ENCODE measurements at places on chromosomes 7 and 10.

- DNase-seq, result no peak
Observed at GRCh38 chr10:94138391-94138790, 144.7 kb downstream of the PLCE1 start.

- no peak for DNase-seq
Observed at GRCh38 chr10:16964576-16965343, 147.5 kb upstream of the RSU1 start.

GRCh38 chr7:96997512-96998032, 7.8 kb upstream of the DLX6 start:
- DNase-seq, result no peak

DNA sequence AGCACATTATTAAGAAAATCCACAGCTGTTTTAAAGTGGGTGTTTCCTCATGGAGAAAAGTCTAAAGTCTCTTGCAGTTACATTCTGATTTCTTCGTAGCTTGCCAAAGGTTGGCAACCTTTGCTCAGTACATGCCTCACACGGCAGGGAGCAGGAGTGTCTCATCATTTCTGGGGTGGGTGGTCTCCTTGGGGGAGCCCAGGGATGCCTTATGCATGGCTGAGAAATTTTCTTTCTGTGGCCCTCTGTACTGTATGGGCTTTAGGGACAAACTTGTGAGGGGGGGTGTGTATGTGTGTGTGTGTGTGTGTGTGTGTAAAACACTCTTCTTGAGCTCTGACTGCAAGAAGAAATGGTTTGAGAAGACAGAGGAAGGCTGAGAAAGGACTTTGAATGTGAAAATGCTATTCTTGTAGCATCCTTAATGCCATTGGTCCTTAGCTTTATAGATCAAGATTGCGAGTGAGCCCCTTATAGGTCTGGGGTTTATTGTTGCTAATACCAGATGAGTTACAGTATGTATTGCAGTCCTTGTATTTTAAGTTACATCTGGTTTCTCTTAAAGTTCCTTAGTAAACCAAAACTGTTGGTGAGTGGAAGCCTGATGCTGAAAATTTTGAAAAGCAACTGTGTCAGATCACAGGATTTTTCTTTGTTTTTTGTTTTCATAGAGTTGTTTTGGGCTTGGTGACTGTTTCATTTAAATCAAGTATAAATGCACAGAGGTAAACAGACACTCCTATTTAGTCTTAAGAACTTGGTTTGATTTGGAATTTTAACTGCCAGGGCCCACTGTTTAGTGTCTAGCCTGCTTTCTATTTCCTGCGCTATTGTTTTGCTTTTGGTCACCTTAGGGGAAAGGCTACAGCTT, 242.0 kb downstream of the BICC1 start:
- DNase-seq, result no peak

- DNase-seq, result no peak
Observed at GRCh38 chr10:75461672-75462649, 30.5 kb downstream of the LRMDA start.

GRCh38 chr7:142364551-142364950, 106.7 kb upstream of the PRSS58 start:
- DNase-seq, result no peak

GRCh38 chr7:147053746-147054145, 937.1 kb downstream of the CNTNAP2 start:
- DNase-seq, result no peak

DNA sequence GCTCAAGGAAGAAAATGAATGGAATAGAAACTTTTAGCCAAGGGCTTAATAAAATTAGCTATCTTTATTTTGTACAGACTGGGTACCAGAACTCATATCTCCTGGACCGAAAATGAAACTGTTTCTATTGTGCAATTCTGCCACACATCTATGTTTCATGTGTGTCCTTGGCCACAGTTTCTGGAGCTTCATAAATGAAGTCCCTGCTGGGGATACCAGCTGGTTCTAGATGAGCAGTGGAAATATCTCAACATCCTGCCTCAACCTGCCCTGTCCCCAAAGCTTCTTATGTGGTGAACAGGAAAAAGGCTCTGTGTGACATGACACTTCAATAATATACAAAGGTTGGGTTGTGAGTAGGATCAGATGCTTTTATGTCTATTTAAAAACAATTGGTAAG, 310.1 kb upstream of the SORCS1 start:
- DNase-seq, result no peak

DNA sequence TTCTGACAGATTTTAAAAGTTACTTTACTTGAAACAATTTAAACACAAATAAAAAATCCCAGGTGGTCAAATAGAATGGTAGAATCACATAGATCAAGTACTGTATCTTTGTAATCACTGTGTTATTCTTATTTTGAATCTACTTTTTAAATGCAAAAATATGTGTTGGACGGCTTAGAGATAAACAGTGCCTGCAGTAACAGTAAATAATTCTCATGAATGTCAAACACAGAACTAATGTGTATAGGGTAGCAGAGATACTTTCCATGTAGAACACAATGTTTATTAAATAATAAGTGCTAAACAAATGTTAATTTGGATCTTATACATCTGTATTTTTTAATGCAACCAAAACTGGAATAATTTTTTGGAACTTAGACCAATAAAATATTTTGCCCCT, 1199.4 kb downstream of the SORCS1 start:
- no peak for DNase-seq

- DNase-seq, result no peak
Observed at GRCh38 chr7:100667331-100668068, 6.0 kb upstream of the GNB2 start.

- DNase-seq, result no peak
Observed at GRCh38 chr10:78312197-78313047, 278.8 kb downstream of the RPS24 start.

- no peak for DNase-seq
Observed at GRCh38 chr7:131720703-131721102, 164.3 kb upstream of the PODXL start.

GRCh38 chr7:154879629-154880028, 123.3 kb downstream of the PAXIP1 start:
- no peak for DNase-seq

GRCh38 chr10:110312206-110312605, 7.5 kb upstream of the SMNDC1 start:
- no peak for DNase-seq

DNA sequence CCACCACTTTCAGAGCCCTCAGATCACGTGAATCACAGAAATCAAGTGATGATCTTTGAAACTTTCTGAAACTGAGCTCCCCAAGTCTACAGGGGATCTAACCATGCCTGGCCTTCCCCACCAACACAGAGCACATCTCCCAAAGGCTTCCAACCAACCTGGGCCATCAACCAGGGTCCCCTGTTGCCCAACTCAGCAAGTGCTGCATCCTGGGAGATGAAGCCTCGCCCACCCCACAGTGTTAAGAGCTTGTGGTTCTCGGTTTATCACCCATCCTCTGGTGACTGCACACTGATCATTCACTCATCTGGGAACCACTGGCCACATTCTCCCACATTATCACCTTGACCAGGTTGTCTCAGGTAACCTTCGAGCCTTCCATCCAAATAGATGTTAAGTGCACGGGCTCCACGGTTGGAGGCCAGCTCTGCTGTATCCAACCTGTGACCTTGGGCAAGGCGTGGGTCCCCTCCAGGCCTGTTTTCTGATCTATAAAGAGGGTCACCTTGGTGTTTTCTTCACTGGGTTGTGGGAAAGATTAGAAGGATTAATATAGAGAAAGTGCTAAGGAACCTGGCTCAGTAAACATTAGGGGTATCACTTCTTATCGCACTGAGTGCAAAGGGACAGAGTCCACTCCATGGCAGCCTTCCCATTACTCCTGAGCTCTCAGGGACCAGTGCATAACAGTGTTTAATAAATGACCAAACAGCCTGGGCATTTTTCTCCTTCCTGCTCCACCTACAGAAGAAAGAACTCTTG, 3.6 kb downstream of the ZNF488 start:
- DNase-seq, result no peak

DNA sequence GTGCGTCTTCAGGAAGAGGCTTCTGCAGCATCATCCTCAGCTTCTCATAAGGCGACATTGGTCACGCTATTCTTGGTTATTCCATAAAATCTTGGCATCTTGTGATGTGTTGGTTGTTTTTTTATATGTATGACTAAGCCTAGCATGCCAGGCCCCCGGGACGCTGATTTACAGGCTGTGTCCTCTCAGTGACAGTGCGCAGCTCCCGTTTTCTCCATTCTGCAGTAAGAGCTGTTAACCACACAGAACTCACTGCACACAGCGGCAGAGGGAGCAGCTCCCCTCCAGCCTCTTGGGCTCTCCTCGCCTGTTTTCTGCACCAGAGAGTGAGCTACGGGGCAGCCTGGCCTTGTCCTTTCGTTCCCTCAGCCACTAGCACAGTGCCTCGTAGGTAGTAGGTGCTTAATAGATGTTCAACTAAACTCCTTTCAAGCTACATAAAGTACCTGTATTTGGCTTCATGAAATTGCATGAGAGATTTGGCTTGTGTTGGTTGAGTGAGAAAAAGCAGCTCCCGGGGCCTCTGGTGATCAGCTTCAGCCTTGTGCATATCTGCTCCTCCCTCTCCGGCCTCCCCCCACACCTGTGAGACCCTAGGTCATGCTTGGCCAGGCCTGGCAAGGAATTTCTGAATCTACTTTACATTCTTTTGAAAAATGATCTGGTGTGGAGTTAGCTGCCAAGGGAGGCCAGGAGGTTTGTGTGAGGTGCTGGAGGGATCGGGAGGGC, 116.2 kb downstream of the WDR37 start:
- DNase-seq, result no peak

DNA sequence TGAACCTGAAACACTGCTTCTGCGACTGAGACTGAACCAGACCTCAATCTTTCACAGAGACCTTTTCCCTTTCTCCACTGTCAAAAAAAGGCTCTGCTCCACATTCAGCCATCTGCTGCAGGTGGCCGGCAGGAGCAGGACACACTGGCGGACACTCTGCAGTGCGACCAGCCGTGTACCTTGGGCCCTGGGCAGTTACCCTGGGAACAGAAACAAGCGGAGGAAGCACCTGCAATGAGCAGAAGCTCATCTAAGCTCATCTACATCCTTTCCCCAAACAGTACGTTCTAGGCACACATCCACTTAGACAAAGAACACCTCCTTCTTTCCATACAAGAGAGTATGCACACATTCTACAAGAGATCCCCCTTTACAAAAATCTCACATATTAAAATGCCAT, 22.8 kb downstream of the VOPP1 start:
- DNase-seq, result no peak

GRCh38 chr7:2017914-2018568, 214.7 kb downstream of the MAD1L1 start:
- DNase-seq, result no peak

DNA sequence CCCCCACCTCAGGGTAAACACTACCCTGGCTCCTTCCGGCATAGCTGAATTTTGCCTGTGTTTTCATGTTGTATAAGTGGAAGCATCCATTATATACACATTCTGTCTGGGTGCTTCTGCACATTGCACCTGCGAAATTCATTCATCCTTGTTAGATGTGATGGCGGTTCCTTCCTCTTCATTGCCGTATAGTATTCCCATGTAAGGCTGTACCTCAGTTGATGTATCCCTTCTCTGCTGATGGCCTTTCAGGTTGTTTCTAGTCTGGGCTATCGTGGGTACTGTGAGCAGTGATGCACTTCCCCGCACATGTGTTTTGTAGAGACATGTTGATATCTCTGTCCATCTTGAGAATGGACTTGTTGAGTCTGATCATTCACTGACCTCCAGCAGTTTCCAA, 28.9 kb downstream of the ELFN1 start:
- no peak for DNase-seq

DNA sequence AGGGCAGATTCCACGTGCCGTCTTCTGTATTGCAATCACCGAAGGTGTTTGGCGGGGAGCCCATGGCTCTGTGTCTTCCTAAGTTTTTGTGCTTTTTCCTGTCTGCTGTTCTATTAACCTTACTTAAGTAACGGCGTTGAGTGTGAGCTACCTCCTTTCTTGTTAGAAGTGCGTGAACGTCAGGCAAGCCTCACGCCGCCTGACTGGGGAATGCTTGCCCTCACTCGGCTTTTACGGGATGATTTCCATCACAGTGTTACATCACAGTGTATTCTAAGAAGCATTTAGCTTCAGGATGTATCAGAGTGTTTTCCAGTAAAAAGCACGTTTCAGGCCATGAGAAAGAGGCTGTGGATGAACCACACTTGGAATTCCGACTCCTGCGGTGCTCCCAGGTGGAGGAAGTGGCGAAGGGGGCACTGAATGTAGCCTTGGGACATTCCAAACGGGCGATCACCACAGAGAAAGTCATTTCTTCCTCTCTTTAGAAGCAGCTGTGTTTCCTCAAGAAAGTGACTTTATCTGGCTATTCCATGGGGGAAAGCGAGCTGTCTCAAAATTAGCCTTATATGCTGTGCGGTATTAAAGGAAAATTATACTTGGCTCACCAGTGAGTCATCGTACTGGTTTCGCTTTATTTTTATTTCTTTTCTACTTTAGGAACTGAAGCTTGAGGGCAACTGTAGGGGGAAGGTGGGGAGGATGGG, 290.7 kb downstream of the KLF6 start:
- no peak for DNase-seq

- no peak for DNase-seq
Observed at GRCh38 chr10:43691485-43691884, 42.8 kb upstream of the ZNF32 start.

DNA sequence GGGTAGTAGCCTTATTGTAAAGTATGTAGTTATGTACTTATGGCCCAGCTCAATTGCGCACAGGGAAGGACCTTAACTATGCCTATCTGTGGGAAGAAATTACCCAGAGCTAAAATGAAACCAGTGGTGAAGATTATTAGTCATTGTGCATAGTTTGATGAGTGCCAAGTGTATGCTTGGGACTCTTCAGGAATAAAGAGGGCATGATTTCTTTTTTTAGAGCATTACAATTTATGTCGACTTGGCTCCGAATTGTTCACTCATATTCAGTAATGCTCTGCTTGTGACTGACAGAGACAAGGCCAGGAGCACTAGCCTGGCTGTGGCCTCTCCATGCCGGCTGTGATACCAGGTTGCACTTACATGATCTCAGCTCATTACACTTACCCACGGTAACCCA, 269.5 kb downstream of the TRIL start:
- DNase-seq, result no peak

GRCh38 chr7:41107938-41108448, 594.9 kb downstream of the INHBA start:
- no peak for DNase-seq

- DNase-seq, result no peak
Observed at GRCh38 chr7:114051871-114052331, 133.1 kb upstream of the PPP1R3A start.

DNA sequence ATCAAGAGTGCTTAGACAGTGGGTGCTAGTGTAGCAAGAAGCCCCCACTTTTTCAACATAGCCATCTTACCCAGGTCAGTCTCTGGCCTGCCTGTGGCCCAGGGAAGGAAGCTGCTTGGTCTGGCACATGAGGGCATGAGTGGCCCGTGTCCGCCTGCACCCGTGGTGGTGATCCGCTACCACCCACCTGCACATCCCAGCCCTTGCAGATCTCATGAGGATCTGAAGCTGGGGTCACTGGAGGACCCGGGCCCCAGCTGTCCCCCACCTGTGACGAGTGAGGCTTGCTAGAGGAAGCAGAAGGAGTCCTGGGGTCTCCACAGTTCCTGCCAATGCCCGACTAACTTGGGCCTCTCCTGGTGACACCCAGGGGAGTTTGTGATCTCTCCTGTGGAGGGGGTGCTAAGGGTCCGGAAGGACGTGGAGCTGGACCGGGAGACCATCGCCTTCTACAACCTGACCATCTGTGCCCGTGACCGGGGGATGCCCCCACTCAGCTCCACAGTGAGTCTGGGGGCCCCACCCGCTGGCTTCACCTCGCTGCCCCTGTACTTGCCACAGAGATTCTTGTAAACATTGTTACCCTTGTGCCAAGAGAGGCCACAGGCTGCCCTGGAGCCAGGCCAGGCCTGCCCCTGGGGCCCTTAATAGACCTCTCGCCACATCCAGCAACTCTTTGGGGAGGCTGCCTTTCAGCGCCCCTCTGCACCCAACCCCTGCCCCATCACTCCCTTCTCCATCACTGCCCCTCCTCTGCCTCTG, 10.8 kb upstream of the VSIR start:
- DNase-seq, result no peak

Data from 8988T (cell line).